Stimulated activated CD8-positive, alpha-beta memory T cell treated with anti-CD3 and anti-CD28 coated beads, Interleukin-2, amount 100 ng/mL, for 48 hours (primary cell): ENCODE measurements at places on chromosomes 5 and 9.

GRCh38 chr9:70262948-70263347 is 4.2 kb downstream of the SMC5 start:
- DNase-seq: no peak

- no peak for DNase-seq
Measured at GRCh38 chr5:59234236-59234635, 651.4 kb downstream of the RAB3C start.

- DNase-seq: no peak
Measured at GRCh38 chr9:125754096-125754495, 6.9 kb downstream of the PBX3 start.

GRCh38 chr9:9892217-9892616 is 720.6 kb downstream of the PTPRD start:
- DNase-seq: no peak

- DNase-seq: no peak
Measured at GRCh38 chr5:54668096-54668495, 150.5 kb downstream of the SNX18 start.

GRCh38 chr5:34656001-34656699 is at the start of gene RAI14:
Gene RAI14 (plus strand): TSS chr5:34656328. CDS start chr5:34686920, 30,592 bp downstream.
- DNase-seq: no peak

DNA sequence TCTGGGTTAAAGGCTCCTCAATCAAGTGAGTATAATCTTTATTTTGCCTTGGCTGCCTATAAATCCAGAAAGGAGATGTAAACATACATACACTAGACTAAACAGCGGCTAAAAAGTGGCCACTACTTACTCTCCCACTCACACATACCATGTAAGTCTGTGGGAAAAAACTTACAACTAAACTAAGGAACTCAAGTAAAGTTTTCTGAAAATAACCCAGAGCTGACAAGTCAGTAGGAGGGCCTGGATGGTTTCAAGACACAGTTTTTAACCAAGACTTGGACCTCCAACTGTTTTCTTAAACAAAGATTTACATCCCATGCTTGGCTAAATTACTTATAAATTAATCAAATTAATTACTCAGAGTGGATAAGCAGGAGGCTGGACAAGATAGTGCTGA is 64.5 kb downstream of the CEP120 start:
- no peak for DNase-seq

DNA sequence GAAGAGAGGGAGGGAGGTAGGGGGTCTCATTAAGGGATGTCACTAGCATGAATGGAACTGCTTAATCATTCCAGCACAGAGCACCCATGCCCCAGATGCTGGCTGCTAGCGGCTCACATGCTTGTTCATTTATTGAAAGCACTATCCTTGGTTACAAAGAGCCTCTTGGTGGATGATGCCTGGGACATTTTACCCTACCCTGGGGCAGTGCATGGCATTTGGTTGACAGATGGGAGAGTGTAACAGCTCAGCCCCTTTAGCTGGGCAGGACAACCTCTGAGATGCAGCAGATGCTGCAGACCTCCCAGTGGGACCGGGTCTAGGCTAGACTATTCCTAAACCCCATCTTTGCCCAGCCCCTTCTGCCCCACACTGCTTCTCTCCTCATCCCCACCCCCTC is 46.9 kb upstream of the TCERG1 start:
- DNase-seq: no peak

GRCh38 chr9:134561427-134562145 is 80.0 kb upstream of the COL5A1 start:
- DNase-seq: no peak

- DNase-seq: no peak
Measured at GRCh38 chr5:173294673-173295320, 33.4 kb downstream of the STC2 start.

DNA sequence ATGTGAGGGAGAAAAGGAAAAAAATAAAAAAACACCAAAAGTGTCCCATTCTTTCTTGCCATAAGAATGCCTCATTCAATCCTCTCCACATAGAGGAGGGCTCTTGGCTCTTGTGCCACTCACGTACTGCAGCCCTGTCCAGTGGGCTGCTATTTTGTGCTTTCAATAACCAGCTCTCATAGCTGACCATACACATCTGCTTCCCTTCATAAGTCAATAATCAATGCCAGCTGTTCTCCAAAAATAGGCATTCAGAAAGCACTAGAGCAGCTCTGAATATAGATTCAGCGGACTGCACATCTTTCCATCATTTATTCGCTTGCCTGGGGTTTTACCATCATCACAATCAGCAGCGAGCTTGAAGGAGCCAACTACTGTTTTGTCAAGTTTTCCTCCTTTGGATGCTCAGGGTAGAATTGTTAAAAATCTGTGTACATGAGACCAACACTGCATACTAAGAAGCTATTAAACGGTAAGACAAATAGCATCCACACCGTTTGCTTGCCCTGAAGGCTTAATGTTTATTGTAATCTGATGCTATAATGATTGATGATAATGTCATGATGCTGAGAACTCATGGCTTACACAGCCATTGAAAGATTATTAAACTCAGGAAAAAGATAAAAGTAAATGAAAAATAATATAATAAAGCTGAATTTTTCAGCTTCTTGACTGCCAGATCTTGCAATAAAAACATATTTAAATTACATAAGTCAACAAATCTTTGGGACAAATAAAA is 80.0 kb downstream of the OXCT1 start:
- no peak for DNase-seq

DNA sequence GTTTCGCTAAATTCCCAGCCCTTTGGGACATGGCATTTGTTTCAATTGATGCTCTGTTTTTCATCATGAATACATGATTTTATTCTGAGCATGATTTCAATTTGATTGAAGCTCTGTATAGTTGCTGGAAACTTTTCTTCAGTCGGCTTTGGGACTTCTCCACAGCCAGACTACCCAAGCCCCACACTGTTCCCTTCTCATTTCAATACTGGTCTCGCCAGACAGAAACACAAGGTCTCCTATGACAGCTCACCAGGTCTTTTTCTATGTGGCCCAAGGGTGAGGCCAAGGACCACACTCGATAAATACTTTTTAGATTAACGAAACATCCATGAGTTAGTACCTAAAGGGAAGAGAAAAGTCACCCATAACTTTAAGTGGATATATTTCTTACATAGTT is 132.2 kb downstream of the ARL15 start:
- no peak for DNase-seq

DNA sequence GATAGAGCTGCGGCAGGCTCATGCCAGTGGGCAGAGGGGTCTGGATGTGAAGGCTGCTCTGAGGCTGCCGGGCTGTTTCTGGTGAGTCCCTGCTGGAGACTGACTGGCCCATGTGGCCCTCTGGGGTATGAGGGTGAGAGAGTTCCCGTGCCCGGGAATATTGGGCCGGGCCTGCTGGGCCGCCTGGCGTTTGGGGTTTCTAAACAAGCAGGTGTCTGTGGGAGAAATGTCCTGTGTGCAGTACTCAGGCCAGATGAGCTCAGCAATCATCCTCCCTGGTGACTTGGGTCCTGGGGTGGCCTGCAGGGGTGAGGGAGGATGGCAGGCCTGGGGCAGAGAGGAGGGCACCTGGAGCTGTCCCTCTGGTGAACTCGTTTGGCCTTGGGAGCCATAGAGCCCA is 74.9 kb downstream of the MACROH2A1 start:
- DNase-seq: no peak

DNA sequence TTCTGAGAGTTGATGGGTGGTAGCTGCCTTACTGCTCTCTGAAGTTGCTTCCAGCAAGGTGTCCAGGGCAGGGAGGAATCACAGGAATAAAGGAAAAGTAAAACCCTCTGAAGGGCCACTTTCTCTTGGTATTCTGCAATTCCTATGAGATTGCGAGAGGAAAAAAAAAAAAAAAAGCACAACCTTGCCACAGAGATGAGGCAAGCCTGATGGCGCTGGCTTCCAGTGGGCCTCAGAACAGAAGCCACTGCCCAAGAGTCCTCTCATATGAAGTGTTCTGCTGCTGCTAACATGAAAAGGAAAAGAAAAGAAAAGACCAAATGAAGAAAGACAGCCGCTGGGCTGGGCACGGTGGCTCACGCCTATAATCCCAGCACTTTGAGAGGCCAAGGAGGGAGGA is 80.8 kb upstream of the IL17B start:
- DNase-seq: no peak

- DNase-seq: no peak
Measured at GRCh38 chr5:154967421-154968024, 26.6 kb downstream of the MRPL22 start.

GRCh38 chr5:116454417-116454927 is 120.2 kb downstream of the SEMA6A start:
- DNase-seq: no peak

DNA sequence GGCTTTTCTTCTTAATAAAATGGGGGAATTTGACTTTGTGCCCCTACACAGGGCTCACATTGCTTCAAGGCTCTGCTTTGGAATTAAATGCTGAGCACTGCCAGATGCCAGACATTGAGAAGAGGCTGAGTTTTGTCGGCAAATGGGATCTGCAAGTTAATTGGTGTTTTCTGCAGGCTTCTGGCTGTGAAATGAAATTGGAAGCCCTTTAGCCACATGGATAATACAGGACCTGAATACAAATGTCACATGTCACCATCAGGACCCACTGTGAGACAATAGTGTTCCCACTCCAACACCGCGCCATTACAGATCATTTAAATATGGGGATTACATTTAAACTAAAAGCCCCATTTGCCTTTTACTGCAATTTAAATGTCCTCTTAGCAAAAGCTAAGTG is 164.4 kb downstream of the ZSWIM6 start:
- DNase-seq: no peak

- no peak for DNase-seq
Measured at GRCh38 chr9:16012621-16013020, 459.8 kb downstream of the CCDC171 start.

DNA sequence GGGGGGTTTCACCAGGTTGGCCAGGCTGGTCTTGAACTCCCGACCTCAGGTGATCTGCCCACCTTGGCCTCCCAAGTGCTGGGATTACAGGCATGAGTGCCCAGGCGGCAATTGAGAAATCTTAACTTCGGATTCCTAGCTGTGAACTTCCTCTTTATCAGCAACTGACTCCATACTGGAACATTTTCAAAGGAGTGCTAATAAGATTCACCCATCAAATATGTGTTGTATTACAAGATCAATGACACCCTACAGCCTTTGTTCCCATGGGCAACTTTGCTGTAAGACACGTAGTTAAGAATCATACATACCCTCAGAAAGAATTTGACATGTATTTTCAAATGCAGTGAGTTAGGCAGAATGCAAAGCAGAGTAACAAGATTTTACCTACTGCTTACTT is 23.1 kb upstream of the ACOT12 start:
- DNase-seq: no peak

- DNase-seq: no peak
Measured at GRCh38 chr5:176485176-176485575, 37.0 kb downstream of the FAF2 start.

- no peak for DNase-seq
Measured at GRCh38 chr5:1299961-1300360, 5.1 kb upstream of the TERT start.

GRCh38 chr9:11158063-11158462 is 545.3 kb upstream of the PTPRD start:
- DNase-seq: no peak

DNA sequence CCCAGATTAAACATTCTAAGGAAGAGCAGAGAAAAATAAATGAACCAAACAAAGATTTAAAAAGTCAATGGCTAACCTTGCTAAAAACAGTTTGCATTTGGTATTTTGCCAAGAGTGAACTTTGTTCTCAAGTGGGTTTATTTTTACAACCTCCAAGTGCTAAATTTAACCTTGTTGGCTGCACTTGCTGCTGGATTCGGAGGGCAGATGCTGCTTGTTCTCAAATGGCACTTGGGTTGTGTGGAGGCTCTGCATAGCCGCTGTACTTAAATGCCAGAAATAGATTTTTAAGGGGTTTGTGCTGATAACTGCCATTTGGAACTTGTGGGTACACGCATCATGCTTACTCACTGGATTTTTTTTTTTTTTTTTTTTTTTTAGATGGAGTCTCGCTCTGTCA is 13.3 kb upstream of the SPATA24 start:
- DNase-seq: no peak

- no peak for DNase-seq
Measured at GRCh38 chr5:128163991-128164390, 80.4 kb downstream of the SLC12A2 start.

- DNase-seq: no peak
Measured at GRCh38 chr9:93648836-93649235, 72.5 kb downstream of the PHF2 start.

DNA sequence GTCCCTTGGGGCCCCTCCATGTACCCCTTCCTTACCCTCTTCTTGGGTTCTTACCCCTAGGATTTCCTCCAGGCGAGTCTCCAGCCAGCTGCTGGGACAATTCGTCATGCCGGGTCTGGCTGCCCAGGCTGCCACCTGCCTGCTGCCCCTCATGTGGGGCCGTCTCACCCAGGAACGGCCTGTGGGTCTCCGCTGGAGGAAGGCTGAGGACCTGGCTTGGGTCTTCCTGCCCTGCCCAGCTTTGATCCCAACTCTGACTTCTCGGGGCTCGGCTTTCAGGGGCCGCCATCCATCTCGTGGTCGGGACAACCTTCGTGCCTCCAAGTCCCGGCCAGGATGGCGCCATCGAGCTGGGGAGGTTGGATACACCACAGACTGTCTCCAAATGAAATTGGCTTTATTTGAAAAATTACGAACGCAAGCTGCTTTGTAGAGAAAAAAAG is 38.1 kb downstream of the HMCN2 start:
- DNase-seq: no peak

DNA sequence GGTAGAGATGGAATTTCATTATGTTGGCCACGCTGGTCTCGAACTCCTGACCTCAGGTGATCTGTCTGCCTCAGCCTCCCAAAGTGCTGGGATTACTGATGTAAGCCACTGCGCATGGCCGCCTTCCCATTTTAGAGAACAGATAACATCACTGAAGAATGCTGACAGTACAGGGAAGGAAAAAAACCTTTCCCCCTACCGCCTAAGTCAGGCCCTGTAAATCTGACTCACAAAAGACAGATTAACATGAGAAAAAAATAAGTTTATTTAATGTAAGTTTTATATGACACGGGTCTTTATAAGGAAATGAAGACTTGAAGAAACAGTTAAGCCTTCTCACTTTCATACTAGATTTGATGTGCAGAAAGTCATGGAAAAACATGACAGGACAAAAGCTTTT is 227.2 kb upstream of the ZNF608 start:
- DNase-seq: no peak

- no peak for DNase-seq
Measured at GRCh38 chr5:150153483-150153882, 2.2 kb downstream of the PDGFRB start.
